NCI-H2171 treated with DMSO at 0.1 percent for 48 hours (cell line): ENCODE measurements at places on chromosomes 12 and 14.

DNA sequence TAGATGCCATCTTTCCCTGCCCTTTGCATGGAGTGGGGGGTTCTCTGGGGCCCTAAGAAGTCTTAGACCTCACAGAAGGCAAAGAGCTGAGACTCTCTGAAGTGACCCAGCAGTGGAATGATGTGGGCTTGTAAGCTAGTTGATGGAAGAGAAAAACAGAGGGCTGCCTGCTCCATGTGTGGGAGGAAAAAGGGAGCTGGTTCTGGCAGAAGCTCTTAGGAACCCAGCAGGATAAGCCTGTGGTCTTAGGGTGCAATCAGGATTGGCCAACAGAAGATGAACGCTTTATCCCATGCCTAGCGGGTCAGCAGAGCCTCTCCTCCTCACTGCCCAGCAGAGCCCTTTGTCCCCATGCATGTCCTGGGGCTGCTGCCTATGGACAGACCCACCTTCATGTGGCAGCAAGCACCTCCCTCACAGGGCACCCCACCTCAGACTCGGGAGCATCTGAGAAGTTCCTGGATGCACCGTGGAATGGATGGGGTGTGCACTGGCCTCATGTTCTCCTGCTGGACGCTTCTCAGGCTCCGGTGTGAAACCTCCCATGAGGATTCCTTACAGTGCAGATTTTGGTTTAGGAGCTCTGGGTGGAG lies 152.7 kb downstream of the ADGRD1 start:
- no peak for DNase-seq

DNA sequence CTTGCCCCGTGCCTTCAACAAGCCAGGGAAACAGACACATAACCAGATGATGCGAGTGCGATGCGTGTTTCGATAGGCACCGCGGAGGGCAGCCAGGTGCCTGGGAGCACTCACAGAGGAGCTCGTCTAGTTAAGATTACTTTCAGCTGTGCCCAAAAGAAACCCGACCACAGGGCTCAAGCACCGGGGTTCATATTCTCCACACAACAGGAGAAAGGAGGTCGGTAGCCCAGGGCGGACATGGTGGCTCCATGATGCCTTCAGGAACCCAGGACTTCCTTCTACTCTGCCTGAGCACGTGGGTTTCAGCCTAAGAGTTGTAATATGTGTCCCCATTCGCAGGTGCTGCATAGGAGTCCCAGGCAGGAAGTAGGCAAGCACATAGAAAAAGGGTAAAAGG lies 53.7 kb upstream of the DDX11 start:
- DNase-seq = no peak

DNA sequence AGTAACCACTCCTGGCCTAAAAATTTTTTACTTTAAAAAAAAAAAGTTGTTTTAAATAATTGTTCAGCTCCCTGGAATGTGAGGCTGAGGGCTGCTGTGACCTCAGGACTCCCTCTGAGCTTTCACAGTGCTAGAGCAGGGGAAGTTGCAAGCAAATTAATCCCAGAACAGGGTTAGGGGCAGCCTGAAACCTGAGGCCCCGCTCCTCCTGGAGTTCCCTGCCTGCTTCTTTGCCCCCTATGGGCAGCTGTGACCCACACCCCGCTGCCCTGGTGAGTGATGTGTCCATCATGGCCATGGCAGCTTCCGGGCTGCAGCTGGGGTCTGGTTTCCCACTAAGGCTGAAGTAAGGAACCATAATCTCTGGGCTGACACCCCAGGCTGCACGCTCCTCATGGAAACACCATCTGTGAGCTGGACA lies 9.5 kb downstream of the RITA1 start:
- DNase-seq = no peak

DNA sequence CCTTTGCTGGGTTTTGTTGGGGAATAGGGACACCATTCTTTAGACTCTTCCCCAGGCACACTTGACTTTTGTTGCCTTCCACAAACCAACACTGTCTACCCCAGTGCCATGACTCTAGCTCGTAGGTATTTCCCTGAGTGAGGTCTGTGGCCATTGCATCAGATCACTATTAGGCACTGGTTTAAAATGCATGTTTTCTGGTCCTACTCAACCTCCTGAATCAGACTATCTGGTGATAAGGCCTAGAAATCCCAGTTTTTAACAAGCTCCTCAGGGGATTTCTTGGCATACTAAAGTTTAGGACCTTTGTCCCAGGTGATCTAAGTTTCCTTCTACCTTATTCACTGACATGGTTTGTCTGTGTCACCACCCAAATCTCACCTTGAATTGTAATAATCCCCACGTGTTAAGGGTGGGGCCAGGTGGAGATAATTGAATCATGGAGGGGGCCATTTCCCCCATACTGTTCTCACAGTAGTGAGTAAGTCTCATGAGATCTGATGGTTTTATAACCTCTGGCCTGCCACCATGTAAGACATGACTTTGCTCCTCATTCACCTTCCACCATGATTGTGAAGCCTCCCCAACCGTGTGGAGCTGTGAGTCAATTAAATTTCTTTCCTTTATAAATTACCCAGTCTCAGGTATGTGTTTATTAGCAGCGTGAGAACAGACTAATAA lies 87.8 kb upstream of the PSMC1 start:
- DNase-seq = no peak

DNA sequence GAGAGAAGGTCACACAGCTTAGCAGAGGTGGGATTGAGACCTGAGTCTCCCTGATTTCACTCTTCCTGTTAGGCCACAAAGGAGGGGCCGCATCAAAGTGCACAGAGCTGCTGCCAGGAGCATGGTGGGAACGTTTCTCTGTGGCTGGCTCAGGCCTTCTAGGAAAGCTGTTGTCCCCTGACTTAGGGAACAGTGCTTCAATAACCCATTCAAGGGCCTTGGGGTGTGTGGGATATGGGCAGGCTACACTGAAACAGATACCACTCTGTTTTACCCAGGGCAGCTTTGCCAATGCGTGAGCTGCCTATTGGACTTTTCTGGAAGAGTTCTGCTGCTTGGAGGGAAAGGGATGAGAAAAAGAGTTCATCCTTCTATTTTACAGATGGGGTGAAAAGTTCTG lies 110.0 kb downstream of the ADCK1 start:
- DNase-seq = no peak

- DNase-seq = no peak
Measured at GRCh38 chr12:46590991-46591703, 218.6 kb upstream of the SLC38A2 start.

- DNase-seq = no peak
Measured at GRCh38 chr12:98208816-98209215, 306.6 kb upstream of the TMPO start.

- DNase-seq = no peak
Measured at GRCh38 chr14:22533057-22533704, 55.8 kb downstream of the DAD1 start.
